Eye (tissue), 1 donor: ENCODE measurements at places on chromosomes 6 and 20.

GRCh38 chr6:51213811-51214210 lies 395.1 kb downstream of the TFAP2B start:
- DNase-seq, result peak; percentile 60

GRCh38 chr6:133699741-133700385 lies 189.1 kb upstream of the TCF21 start:
- DNase-seq, result no peak

DNA sequence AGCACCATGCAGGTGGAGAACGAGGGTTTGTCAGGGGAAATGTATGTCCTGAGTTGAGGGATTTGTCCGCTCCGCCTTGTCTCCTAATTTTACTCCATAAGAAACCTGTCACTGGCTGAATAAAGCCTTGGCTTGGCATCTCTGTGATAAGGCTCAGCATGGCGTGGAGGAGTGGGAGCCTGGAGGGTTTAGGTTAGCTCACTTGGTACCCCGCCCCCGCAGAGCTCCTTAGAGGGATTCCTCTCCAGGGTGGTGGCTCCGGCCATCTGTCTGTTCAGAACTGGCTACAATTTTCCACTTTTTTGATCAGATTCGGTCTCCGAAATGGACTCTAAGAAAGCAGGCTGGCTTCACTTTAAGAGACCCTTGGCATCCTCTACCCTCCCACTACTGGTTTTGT lies 192.2 kb upstream of the SYNDIG1 start:
- no peak for DNase-seq

GRCh38 chr20:44527716-44528199 lies 5.9 kb upstream of the SERINC3 start:
- no peak for DNase-seq

DNA sequence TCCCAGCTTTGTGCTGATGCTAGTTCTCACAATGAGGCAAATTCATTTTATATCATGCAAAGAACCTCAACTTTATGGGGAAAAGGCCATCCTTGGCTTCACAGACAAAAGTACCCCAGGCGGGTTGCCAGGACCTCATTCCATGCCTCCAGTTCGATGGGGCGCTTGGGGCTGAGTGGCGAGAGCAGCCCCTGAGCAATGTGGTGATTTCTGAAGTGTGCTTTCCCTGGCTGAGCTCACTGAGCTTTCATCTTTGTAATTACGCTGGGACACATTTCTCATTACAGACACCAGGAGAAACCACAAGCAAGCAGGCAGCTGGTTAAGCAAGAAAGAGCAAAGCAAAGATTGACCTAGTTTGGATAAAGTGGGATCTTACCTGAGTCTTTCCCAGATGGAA lies 301.5 kb upstream of the CDH4 start:
- DNase-seq, result peak; percentile 18

- peak; percentile 74 for DNase-seq
These were observed 91.1 kb upstream of the OPRM1 start for GRCh38 chr6:153947808-153948447.

GRCh38 chr20:9136114-9136513 lies 67.2 kb downstream of the PLCB4 start:
- DNase-seq, result no peak

- peak; percentile 44 for DNase-seq
These were observed 129.4 kb downstream of the BCAS1 start for GRCh38 chr20:53940907-53941545.

DNA sequence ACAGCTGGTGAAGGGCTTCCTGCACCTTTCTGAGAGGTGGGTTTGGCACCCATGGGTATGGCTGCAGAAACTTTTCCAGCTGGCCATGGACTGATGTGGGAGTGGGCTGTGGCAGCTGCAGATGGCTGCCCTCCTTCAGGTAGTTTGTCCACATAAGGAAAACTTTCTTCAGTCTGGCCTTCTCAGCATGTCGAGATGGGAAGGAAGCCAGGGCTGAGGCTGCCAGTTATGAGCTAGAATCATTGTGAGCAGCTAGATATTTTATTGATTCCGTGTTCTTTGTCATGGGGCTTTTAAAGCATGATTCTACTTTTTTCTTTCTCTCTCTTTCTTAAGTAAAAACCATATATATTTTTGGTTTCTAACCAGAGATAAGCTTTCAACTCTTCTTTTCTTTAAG lies 16.6 kb downstream of the NKX2-4 start:
- DNase-seq, result no peak

- no peak for DNase-seq
These were observed 10.0 kb upstream of the TSHZ2 start for GRCh38 chr20:52962183-52962582.

DNA sequence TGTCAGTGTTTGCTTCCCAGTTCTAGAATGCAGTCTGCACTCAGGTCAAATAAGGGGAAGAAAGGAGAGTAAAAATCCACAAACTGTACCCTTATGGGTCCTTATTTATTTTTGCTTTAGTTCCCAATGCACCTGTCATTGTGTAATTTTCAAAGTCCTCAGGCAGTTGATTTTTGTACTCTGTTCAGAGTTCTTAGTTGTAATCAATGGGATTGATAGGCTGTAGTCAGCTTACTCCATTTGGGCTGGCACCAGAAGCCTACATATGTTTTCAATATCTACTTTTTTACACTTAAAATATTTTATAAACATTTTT lies 18.6 kb downstream of the AIG1 start:
- peak; percentile 19 for DNase-seq

DNA sequence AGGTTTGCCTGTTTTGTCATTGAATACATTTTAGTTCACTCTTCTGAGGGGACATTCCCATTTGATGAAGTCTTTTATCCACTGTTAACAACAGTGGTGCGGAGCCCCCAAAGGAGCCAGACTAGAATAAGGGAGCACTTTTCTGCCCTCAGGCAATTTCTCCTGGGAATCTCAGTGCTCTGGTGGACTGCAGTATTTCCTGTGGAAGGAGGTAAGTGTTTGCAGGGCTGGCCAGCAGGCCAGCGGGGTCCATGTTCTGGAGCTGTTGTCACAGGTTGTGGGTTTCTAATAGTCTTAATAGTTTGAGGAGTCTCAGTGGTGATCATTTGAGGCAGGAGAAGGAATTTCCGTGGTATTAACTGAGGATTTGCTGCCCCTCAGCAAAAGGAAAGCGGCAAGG lies 83.5 kb downstream of the ASXL1 start:
- no peak for DNase-seq

DNA sequence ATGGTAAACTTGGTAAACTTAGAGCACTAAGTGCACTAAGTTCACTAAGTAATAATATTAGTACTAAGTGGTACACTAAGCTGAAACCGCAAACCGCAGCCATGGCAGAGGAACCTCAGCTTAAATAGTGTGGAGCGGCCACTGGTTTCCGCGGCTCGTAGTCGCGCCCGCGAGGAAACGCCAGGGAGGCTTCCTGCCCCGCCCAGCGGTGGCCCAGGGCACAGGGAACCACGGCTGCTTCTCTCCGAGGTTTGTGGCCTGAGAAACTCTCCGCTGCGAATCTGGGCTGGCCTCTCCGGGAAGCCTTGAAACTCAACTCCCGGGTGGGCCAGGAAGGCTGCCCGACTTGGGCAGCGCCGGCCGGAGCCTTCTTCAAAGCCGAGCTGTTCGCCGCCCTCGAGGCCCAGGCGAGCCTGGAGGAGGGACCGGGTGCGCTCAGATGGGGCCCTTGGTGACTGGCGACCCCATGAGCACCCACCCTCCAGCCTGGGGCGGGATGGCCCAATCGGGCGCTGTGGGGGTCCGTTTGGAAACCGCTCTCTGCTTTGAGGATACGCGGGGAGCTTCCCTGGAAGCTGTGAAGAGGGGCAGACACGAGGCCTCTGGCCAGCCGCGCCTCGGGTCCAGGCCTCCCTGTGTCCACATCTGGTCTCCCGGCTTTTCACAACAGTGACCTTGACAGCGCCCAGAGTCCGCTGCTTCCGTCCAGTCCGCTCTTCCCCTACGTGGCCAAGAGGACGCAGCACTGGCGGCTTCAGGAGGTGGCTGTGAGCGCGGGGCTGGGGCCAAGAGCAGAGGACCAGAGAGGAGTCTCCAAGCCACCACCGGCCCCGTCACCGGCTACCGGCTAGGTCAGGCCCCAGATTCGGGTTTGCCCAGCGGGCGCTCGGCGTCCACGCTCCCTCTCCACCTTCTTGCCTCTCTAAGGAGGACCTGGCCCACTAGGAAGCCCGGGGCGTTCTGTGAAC lies 25.4 kb upstream of the HLA-E start:
- peak; percentile 39 for DNase-seq

DNA sequence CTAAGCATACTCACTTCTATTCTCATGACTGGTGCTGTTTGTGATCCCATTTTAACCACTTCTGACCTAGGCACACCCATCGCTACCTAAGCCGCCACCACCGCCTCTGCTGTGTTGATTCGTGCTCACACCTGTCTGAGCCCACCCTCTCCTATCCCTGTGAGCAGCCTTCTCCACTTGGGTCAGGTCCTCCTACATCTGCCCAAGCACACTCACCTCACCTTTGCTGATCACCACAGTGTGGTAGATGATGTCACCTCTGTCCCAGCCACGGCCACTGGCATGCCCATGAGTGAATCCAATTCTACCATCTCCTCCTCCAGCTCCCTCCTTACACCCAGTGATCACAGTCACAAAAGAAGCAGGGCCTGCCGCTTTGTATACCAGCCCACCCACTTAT lies 20.8 kb downstream of the MUC22 start:
- DNase-seq, result no peak

DNA sequence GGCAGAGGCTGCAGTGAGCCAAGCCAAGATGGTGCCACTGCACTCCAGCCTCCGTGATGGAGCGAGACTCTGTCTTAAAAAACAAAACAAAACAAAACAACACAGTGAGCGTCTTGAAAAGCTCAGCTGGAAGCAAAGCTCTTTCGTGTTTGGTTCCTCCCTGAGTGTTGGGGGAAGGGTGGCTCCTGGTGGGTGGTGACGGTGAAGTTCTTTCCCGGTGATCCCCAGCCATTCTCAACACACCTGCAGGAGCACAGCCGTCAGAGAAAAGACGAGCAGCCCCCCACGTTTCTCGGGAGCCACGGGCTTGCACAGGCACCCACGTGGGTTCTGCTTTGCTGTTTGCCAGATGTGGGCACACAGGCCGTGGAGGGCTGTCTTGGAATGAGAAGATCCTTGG lies 3.2 kb downstream of the BHLHE23 start:
- no peak for DNase-seq

GRCh38 chr6:52013035-52013434 lies 74.4 kb downstream of the PKHD1 start:
- DNase-seq, result no peak
